ENCODE measurements at places on chromosomes 7 and 10. TPM values are rescaled to one million over a fixed set of nuclear protein-coding genes. Genes with fewer than 3 reads are reported as not detected.

Gene LRRD1
- total RNA-seq: 0.82 TPM

Gene MRPL43
- 99.8 TPM for total RNA-seq

Gene ST8SIA6
- 1.9 TPM for total RNA-seq

Gene HK1
- total RNA-seq: 58.3 TPM

Gene OR2A2
- total RNA-seq: not detected

Gene VAX1
- total RNA-seq: not detected

Data from metanephros (tissue), 2 donors.